ENCODE measurements at places on chromosomes 6 and 20.

- peak; percentile 68 for DNase-seq
Measured at GRCh38 chr6:53651764-53652401, 13.7 kb downstream of the KLHL31 start.

DNA sequence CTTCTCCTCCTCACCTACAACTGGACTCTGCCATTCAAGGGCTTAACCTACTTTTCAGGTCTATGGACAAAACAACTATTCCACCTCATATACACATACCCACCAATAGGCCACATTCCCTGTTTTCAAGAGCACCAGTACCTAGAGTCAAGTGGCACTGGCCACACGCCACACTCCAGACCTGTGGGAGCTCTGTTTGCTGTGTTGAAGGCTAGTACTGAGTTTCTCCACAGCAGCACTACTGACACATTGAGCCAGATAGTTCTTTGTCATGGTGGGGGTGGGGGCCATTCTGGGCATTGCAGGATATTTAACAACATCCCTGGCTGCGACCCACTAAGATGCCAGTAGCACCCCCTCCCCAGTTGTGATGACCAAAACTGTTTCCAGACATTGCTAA lies 84.1 kb downstream of the RALGAPA2 start:
- DNase-seq, result no peak

DNA sequence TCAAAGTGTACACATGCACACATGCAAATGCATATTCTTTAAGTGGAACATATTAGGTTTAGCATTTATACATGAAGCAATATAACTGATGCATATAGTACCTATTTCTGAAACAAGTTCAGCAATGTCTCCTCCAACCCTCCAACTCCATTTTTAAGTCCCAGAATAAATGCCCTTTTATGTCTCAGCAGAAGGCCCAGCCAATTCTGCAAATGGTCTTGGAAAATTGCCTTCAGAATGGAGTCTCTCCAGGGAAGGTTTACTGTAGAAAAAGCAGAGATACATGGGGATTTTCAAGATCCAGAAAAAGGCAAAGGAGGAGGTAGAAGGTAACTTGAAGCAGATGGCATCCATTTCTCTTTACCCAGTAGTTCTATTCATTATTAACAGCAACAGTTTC lies 633.3 kb downstream of the MAFB start:
- DNase-seq, result no peak

GRCh38 chr20:62010551-62011402 lies 54.9 kb downstream of the TAF4 start:
- peak; percentile 41 for DNase-seq

DNA sequence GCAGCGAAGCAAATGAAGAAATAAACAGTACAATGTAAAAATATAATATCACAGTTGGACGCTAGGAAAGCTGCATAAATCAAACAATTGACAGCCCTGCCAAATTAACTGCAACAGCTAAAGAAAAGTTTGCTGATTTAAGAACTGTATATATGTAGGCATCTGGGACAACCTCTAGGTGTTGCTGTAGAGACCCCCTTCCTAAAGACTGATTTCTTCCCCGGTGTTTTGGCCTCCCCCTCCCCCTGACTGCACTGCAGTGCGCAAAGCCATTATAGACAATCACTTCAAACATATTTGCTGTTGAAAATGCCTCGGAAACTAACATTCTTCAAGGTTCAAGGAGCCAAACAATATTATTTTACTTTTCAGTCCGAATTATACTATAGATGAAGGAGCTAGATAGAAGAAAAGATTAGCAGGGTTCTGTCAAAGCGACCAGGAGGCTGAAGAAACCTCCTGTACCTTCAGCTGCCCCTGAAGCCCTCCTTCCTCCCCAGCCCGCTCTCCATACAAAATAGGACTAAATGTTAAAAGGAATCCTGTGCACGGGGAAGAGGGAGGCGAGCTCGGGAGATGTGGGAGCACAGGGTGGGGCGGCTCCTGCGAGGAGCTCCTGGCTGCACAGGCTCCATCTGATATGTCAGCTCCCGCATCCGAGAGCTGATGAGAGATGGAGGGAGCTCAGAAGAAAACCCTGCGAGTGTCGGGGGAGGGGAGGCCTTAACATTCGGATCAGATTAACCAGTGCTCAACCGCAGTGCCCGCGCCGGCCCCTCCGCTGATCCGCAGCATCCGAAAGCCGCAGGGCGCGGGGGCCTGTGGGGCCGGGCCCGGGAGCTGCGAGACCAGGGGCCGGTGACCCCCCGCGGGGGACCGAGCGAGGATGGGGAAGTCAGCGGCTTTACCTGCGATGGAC lies 822 bp downstream of the ELOVL4 start:
- DNase-seq, result no peak

DNA sequence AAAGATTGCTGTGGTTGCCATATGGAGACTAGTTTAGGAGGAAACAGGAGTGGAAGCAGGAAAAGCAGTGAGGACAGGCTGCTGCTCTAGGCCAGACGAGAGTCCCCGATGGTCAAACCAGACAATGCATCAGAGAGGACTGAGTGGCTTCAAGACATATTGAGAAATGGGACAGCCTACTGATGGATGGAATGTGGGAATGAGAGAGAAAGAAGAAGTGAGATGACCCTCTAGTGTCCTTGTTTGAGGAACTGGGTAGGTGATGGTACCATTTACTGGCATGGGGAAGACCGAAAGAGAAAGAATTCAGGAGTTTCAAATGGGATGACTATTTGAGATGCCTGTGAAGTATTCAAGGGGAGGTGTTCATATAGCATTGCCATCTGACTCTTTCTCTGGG lies 111.8 kb upstream of the LAMP5 start:
- DNase-seq, result no peak

DNA sequence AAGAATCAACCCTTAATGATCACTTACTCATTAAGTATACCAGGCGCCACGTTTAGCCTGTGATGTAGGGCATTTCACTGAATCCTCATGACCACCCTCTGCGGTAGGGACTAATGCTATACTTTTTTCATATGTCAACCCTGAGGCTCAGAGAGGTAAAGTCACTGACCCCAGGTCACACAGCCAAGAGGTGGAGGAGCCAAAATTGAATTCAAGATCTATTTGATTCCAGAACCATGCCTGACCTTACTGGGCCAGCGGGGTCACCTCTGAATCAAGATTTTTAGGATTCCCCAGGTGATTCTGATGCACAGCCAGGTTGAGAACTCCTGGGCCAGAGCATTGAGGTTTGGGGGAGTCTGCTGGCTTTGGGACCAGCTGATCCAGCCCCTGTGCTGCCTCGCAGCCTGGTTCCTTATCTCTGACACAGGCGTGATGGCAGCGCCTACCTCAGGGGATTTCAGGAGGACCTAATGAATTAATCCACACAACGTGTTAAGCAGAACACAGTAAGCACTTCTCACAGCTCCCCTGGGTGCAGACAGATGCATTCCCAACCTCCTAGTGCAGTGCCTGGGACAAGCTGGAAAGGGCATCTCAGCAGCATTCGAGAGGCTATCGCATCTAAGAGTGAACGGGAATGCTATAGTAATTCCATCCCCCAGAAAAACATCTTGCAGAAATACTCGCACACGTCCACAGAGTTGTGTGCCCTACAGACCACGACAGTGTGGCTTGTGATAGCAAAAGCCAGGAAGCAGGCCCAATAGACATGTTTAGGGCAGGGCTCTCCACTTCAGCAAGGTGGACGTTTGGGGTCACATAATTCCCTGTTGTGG lies 101.4 kb upstream of the PTPN1 start:
- DNase-seq, result no peak

DNA sequence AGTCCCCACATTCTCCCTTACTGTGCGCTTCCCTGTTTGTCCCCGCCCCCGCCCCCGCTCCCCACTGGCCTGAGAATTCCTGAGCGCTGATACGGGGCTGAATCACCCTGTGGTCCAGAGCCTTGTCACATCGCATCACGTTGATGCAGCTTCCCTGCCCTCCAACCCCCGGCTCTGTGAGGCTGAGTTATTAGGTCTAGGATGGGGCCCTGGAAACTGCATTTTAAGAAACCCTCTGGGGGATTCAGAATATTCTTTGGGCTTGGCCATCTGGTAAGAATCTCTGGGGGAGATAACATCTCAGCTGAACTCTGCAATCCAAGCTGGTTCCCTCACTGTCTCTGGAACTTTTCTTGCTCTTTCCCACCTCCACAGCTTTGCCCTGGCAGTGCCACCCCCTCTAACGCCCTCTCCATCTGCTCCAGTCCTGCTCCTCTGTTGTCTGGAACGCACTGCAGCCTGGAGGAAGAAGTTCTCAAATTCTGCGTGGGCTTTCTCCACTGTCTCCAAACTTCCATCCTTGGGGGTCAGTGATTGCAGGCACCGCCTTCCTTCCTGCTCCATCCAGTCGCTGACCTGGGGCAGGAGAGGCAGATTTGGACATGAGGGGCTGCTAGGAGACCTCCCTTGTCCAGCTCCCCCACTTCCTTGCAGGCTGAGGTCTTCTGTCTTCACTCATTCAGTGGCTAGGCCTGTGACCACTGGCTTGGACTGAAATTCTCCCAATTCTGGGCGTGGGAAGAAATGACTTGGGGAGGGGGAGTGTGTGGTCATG lies 42.6 kb downstream of the KIAA1755 start:
- no peak for DNase-seq

GRCh38 chr6:137697267-137697938 lies 169.7 kb upstream of the TNFAIP3 start:
- DNase-seq, result no peak

- no peak for DNase-seq
Measured at GRCh38 chr6:169499848-169500247, 202.0 kb downstream of the WDR27 start.

DNA sequence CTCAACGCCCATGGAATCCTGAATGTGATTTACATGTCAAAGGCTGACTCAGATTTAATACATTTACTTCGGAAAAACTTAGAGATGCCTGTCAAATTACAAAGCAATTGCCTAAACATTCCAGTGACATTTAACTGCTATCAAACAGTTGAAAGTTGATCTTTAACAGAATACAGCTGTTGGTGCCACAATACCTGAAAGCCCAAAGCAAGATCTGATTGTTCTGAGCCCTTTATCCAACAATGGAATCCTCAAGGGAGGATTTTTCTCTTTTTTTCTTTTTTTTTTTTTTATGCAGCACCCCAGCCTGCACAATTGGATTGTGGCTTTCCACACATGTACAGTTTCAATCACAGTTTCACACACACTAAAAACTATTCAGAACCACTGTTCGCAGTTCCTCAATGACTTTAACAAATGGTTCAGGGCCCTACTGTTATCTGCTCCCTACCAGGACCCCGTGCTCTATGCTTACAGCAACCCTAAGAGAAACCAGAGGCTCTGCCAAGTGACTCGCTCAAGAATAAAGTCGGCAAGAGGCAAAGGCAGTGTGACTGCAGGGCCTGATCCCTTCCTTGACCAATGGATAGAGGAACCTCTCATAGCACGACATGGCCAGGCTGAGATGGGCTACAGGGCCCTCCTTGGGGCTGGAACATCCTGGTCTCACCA lies 33.3 kb downstream of the EPB41L2 start:
- DNase-seq, result no peak

GRCh38 chr20:50635676-50636600 lies 55.4 kb downstream of the RIPOR3 start:
- DNase-seq, result peak; percentile 26

DNA sequence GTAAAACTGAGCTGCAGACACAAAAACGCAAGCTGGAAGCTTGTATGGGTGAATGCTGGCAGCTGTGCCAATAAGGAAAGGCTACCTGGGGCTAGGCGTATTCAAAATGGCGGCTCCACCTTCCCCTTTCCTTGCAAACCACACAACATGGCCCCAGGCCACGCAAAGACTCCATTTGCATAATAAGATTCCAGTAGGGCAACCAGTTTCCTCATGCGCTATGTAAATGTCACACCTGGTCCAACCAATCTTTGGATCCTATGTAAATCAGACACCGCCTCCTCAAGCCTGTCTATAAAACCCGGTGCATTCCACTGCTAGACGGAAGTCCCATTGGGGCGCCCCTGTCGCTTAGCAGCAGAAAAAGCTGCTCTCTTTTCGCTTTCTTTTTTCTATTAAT lies 505.9 kb upstream of the BTBD3 start:
- no peak for DNase-seq
